ENCODE measurements at places on chromosomes 4 and X. TPM values are rescaled to one million over a fixed set of nuclear protein-coding genes. Genes with fewer than 3 reads are reported as not detected.

SCRG1 gene
- total RNA-seq, result not detected

KIT gene
- not detected for total RNA-seq

UGT2B10 gene
- not detected for total RNA-seq

PAGE4 gene
- total RNA-seq, result not detected

NLGN3 gene
- total RNA-seq, result 1.2 TPM

UBQLN2 gene
- 25.8 TPM for total RNA-seq
